ENCODE measurements at places on chromosomes 13 and 19.

- DNase-seq: no peak
These were observed 107.6 kb downstream of the SLC25A15 start for GRCh38 chr13:40897053-40897452.

DNA sequence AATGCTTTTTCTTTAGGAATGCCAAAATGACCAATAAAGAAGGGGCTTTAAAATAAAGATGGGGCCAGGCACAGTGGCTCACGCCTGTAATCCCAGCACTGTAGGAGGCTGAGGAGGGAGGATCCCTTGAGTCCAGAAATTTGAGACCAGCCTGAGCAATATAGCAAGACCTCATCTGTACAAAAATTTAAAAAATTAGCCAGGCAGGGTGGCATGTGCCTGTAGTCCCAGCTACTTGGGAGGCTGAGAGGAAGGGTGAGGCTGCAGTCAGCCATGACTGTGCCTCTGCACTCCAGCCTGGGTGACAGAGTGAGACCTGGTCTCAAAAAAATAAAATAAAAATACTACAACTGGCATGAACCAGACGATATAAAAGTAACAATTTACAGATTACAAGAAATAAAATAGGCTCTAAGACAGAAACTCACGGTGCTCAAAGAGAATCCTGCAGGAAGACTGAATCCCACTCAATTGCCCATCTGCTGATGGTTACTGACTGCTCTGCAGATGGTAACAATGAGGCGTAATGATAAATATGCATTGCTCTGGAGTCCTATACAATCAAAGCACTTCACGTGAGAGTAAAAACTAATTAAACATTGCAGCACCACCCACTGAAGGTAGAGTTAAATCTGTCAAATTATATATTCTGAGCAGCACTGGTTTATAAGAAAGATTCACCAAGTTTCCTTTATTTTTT is 93.2 kb downstream of the LHFPL6 start:
- DNase-seq: no peak

DNA sequence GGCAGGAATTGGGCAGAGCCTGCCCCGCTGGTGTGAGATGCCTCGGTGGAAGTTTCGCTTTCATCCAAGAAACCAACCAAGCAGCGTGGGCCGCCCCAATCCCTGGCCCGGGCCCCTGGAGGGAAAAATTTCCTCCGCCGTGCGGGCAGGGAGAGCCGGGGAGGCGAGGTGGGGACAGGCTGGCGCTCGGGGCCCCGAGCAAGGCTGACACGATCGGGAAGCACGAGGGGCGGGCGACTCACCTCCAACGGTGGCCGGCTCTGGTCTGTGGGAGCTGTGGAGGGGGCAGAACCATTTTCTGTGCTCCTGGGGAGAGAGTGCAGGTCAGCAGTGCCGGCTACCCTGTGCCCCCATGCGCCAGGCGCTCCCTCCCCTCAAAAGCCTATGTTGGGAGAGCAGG is 11.0 kb downstream of the RNF126 start:
- no peak for DNase-seq

DNA sequence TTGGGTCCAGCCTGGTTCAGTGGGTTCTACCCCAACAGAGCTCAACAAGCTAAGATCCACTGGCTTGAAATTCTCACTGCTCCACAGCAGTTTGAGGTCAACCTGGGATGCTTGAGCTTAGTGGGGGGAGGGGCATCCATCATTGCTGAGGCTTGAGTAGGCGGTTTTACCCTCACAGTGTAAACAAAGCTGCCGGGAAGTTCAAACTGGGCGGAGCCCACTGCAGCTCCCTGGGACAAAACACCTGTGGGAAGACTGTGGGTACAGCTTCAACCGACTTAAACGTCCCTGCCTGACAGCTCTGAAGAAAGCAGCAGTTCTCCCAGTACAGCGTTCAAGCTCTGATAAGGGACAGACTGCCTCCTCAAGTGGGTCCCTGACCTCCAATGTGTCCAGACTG is 1161.9 kb downstream of the UQCRFS1 start:
- no peak for DNase-seq

DNA sequence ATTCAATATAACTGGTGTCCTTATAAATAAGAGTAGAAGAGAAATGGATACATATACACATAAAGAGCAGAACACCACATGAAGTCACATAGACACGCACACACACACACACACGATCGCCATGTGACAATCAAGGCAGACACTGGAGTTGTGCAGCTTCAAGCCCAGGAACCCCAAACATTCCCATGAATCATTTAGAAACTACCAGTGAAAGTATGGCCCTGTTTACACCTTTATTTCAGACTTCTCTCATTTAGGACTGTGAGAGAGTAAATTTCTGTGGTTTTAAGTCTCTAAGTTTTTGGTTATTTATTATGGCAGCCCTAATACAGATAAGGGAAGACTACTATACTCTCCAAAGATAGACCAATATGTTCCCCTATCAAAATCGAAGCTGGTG is 20.4 kb upstream of the TNFSF13B start:
- DNase-seq: no peak

- no peak for DNase-seq
These were observed 12.6 kb upstream of the ZNF792 start for GRCh38 chr19:34976611-34977010.

DNA sequence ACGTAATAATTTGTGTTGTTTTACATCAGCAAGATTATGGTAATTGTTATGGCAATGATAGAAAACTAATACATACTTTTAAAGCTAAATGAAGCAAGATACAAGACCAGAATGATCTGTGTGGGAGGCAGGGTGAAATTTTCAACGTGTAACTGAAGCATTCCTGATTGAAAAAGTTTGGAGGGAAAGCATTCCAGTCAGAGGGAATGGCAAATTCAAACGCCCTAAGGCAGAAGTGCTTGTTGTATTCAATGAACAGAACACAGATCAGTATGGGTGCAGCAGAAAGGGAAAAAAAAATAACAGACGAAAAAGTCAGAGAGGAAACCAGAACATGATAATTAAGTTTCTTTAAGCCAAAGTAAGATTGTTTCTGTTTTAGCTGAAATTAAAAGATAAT is 928.5 kb upstream of the SLITRK1 start:
- no peak for DNase-seq

DNA sequence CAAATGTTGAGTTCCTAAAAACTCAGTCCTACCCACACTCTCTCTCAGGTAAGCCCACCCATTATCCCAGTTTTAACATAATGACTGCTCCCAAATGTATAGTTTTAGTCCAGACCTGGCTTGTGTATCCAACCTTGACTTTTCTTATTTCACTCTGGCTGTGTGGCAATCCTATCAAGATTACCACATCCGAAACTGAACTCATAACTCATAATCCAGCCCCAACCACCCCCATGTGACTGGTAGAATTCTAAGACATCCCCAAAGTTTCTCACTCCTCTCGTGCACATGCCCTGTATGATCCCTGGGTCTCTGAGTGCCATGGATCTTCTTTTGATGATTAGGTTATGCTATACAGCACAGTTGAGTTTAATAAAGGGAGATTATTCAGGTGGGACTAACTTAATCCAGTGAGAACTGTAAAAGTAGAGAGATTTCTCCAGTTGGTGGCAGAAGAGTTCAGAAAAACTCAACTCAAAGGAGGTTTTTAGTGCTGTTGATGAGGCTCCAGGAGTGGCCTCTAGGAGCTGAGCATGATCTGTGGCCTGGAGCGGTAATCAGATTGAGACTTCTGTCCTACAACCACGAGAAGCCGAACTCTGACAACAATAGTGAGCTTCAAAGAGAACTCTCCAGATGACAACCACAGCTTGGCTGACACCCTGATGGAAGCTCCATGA is 413.4 kb downstream of the ZNF536 start:
- DNase-seq: no peak

DNA sequence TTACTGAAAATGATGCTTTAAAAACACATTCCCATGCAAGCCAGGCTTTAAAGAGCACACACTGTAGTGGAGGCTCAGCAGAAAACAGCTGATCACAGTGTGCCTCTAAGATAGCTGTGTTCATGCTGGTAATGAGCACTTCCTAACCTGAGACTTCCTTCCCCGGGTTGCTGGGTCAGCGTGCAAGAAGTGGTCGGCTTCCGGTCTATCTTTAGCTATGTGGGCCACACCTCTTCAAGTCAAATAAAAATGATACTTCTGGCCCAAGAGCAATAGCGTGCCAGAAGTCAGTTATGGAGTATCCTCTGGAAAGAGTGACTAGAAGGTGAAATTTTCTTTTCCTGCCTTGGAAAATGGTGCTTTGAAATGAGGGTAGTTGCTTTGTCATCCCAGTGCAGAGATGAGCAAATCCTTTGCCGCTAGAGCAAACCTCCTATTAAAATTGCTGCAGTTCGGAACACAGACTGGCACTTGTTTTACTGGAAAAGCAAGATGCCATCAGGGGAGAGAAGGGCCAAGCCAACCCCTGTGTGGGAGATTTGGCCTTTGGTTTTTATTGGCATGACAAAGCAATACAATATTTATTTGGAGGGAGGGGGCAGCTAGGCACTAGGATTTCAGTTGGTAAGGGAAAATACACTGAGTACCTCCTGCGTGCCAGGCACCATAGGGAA is 64.2 kb downstream of the ARHGAP35 start:
- no peak for DNase-seq

DNA sequence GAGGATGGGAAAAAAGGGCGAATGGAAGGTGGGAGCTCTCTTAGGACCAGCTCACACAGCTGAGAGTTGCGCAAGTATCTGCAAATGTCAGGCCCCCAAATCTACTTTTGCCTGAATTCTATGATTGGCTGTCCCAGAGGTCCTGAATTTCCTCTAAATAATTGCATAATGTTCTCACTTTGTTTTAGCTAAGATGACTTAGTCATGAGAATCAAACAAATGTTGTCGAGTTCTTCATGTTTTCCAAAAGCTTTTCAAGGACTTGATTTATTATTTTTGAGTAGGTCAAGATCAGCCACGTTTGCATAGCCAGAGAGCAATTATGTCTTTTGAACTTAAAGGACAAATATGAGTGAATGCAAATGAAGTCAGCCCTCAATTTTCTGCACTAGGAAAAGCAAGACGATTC is 246.6 kb upstream of the MAB21L1 start:
- no peak for DNase-seq

GRCh38 chr13:99960663-99961311 is 10.8 kb downstream of the ZIC5 start:
- no peak for DNase-seq

DNA sequence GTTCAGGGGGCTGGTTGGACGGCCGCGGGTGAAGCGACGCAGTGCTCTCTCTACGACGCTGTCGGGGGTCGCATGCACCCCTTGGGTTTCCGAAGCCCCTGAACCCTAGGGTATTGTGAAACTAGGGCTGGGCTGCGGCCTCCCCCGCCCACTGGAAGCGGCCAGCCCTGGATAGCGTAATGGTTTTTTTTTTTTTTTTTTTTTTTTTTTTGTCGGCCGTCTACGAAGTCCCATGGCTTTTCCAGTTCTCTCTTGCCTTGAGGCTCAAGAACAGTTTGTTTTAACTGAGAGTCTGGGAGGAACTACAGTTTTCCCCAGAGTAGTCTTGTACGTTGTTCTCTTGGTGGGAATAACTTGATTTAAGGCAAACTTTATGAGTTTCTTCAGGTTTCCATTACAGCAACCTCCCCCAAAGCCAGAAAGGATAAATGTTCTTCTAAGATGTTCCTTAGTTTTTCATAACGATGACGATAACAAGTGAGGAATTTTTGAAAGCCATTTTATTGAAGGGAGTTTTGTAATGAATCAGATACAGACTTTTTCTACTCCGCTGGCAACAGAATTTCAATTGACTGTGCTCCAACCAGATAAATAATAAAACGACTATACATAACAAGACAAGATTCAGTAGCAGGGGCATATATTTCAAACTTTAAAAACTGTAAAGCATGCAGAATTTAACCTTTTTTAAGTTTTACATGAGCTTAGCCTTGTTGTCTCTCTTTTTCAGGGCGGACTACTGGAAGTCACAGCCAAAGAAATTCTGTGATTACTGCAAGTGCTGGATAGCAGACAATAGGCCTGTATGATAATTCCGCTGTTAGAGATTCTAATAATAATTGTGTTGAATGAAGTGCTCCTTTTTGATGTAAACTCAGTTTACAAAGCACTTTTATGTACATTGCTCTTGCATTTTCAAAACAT is 867 bp downstream of the WBP4 start:
- DNase-seq: no peak

- no peak for DNase-seq
These were observed 103.8 kb downstream of the LRCH1 start for GRCh38 chr13:46656786-46657185.

DNA sequence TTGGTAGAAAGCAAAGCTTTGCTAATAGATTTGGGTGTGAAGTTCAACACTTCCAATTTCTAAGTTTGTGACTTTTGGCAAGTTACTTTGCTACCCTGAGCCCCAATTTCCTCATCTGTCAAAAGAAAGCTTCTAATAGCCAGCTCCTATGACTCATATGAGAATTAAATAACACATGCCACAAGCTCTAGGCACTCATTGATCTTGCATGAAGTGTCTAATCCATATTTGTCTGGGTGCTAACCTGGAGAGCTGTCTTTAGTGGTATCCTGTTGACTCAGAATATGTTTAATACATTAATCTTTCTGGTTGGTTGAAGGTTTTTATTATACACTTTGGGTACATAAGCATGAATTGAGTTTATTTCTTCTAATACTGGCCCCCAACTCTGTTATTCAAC is 188.8 kb downstream of the POSTN start:
- no peak for DNase-seq

DNA sequence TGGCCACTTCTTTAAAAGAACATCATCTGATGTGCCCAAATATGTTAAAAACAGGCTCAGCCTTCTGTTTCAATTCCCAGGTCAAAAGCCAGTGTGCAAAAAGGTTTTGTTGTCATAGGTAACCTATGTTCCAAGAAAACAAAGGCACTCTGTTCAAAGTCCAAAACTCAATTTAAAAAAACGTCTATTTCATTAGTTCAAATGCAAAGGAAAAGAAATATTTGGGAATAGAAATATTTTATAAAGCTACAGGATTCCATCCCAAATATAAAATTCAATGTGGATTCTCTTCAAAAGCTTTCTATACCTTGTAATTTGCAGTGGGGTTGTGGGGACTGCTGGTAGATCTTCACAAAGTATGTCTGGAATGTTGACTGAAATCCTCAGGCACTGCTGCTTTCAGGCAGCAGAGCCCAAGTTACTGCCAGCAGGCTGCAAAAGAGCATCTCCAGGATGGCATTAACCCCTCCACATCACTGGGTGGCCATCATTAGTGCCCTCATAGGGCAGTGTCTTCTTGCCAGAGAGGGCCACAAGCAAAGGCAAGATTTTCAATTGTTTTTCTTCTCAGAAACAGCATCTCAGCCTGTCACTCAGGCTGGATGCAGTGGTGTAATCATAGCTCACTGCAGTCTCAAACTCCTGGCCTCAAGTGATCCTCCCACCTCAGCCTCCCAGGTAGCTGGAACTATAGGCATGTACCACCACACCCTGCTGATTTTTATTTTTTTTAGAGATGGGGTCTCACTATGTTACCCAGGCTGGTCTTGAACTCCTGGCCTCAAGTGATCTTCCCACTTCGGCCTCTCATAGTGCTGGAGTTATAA is 22.8 kb upstream of the STK24 start:
- no peak for DNase-seq

- no peak for DNase-seq
These were observed 828.3 kb upstream of the MIR17HG start for GRCh38 chr13:90519157-90519556.

GRCh38 chr13:60000081-60000480 is 163.6 kb downstream of the DIAPH3 start:
- DNase-seq: no peak

- no peak for DNase-seq
These were observed 308.6 kb downstream of the GPC6 start for GRCh38 chr13:93535251-93535650.

All from hematopoietic multipotent progenitor cell (in vitro differentiated cells).